ENCODE measurements at places on chromosomes 4 and X.

DNA sequence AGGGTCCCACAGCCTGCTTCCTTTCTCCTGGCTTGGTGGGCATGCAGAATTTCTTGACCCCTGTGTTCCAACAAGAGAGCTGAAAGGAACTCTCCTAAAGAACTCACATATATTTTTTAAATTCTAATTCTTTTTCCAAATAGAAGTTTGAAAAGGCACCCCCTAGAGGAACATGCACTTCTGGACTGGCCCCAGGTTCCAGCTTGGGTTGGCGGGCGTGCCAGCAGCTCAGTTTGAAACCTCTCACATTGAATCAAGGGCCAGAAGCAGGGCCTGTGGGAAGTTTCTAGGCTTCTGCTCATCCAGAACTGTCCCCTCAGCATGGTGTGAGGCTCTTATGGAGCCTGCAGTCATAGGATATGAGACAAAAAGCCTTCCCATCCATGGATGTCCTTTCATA is 132.6 kb downstream of the ATG4A start:
- no peak for DNase-seq

GRCh38 chr4:8906991-8907595 is 35.5 kb upstream of the HMX1 start:
- DNase-seq = no peak

DNA sequence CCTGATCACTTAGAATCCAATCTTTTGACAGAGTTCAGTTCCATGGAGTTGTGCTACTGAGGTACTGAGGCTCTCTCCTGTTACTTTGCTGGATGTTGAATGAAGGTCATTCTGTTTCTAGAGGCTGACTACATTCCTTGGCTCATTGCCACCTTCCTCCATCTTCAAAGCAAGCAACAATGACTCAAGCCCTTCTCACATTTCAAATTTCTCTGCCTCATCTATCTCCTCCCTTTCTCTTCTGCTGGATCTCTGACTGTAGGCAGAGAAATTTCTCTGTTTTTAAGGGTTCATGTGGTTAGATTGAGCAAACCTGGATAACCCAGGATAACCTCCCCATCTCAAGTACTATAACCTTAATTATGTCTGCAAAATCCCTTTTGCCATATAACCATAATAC is 775.4 kb downstream of the STPG2 start:
- peak; percentile 5 for DNase-seq

DNA sequence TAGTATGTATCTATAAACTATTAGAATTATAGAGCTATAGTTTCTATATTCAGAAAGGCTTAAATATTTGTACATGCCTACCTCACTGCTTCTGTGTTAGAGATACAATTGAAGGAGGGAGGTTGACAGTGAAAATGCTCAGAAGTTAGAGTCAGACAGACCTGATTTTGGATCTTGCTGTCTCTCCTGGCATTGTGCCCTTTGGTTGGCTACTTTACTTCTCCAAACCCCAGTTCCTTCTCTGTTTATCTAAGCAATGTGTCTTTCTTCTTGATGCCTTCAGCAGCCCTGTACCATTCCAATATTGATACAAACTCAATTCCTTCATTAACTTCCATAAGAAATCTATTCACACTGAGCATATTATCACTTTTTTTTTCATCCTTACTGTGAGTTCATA is 28.7 kb downstream of the CCNG2 start:
- DNase-seq = no peak

GRCh38 chrX:57929373-57929772 is 19.1 kb upstream of the ZXDA start:
- DNase-seq = peak; percentile 22

Measured in umbilical cord (tissue), 2 donors.